Osteoblast (primary cell): ENCODE measurements at places on chromosomes 2 and 18. TPM values are rescaled to one million over a fixed set of nuclear protein-coding genes. Genes with fewer than 3 reads are reported as not detected.

GRCh38 chr18:36128907-36129299 is 237 bp downstream of the SLC39A6 start:
- peak overlapping the region; percentile 95 for H3K4me3 ChIP-seq
- no peak for DNase-seq
- H3K4me1 ChIP-seq, result peaks cover 20% of the 10 kb centered on the region
- peaks cover 15% of the 10 kb centered on the region for H3K36me3 ChIP-seq
- no peaks in the 10 kb centered on the region for H3K27me3 ChIP-seq

DNA sequence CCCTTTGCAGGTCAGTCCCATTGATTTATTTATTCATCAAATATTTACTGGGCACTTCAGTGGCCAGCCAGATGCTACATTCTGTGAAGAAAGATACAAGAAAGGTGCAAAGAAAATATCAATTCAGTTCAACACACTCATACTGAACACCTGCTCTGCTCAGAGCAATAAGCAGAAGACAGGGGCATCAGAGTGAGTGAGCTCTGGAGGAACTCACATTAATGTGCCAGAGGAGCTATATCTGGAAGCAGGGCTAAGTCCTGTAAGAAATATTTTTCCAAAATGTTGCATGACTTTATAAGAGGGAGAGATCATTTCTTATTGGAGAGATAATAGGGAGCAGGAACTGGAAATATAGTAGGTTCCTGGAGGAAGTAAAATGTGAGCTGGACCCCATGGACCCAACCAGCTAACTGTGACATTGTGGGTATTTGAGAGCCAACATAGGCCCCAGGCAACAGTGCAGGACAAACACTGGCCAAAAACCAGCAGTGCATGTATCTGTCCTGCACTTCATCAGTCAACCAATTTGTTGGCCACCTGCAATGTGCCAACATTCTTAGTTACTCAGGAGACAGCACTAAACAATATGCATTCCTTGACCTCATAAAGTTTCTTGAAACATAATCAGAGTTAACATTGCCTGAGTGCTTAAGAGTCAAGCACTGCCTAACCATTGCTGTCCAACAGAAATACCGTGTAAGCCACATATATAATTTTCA is 102.7 kb upstream of the PTPRM start:
- no peak overlapping the region for H3K4me3 ChIP-seq
- no peak for DNase-seq
- no peak overlapping the region for H3K27ac ChIP-seq

DNA sequence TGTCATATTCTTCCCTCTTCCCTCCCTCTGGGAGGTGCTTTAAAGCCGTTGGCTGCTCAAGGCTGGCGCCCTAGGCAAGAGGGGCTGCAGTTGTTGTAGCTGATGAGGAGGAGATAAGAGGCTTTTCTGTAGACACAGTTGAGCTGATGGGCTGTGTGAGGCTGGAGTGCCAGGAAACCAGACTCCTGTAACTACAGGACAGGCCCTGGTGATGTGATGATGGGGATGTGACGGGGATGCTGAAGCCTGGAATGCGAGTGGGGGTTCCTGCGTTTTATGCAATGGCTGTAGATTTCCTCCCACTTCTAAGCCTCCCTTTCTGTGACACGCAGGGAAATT is 5.7 kb upstream of the EFR3B start:
- peaks cover under 1% of the 10 kb centered on the region for H3K4me1 ChIP-seq
- H3K36me3 ChIP-seq, result no peaks in the 10 kb centered on the region
- H3K27me3 ChIP-seq, result peaks cover 22% of the 10 kb centered on the region
- no peak for DNase-seq
- no peak overlapping the region for H3K27ac ChIP-seq

- peak; percentile 43 for DNase-seq
- H3K27me3 ChIP-seq, result no peaks in the 10 kb centered on the region
- H3K27ac ChIP-seq, result no peak overlapping the region
- H3K4me1 ChIP-seq, result peaks cover 21% of the 10 kb centered on the region
- no peaks in the 10 kb centered on the region for H3K36me3 ChIP-seq
These were observed 274.3 kb upstream of the NRP2 start for GRCh38 chr2:205407984-205408383.

DNA sequence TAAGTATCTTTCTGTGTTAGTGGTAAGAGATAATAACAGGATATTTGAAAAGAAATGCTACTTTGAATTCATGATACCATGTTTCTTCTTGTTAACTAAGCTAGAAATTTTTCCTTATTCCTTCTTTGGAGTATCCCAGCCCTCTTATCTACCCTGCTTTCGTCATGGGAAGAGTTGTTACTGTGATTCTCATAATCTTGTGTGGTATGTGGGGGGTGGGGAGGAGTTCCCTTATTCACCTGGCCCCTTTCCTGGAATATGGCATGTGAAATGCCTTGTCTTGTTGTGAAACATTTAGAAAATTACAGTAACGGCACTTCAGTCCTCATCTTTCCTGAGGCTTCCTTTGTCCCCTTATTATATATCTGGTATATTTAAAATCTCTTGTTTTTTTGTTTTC is 129.9 kb downstream of the NCOA1 start:
- no peak for DNase-seq
- no peak overlapping the region for H3K27ac ChIP-seq
- no peaks in the 10 kb centered on the region for H3K4me1 ChIP-seq
- no peaks in the 10 kb centered on the region for H3K36me3 ChIP-seq

GRCh38 chr18:23868136-23868785 is 146.3 kb upstream of the TTC39C start:
- peaks cover 6% of the 10 kb centered on the region for H3K27me3 ChIP-seq
- peaks cover 5% of the 10 kb centered on the region for H3K4me1 ChIP-seq
- H3K4me3 ChIP-seq, result no peak overlapping the region
- no peak for DNase-seq
- H3K27ac ChIP-seq, result no peak overlapping the region

GRCh38 chr2:188752311-188752710 is 221.9 kb upstream of the COL3A1 start:
- H3K4me3 ChIP-seq, result no peak overlapping the region
- no peaks in the 10 kb centered on the region for H3K27me3 ChIP-seq
- no peak overlapping the region for H3K27ac ChIP-seq
- H3K4me1 ChIP-seq, result no peaks in the 10 kb centered on the region
- no peaks in the 10 kb centered on the region for H3K36me3 ChIP-seq

- no peak overlapping the region for H3K27ac ChIP-seq
- no peak overlapping the region for H3K4me3 ChIP-seq
- no peaks in the 10 kb centered on the region for H3K4me1 ChIP-seq
- no peaks in the 10 kb centered on the region for H3K27me3 ChIP-seq
These were observed 702.2 kb upstream of the NRXN1 start for GRCh38 chr2:51734115-51734514.

DNA sequence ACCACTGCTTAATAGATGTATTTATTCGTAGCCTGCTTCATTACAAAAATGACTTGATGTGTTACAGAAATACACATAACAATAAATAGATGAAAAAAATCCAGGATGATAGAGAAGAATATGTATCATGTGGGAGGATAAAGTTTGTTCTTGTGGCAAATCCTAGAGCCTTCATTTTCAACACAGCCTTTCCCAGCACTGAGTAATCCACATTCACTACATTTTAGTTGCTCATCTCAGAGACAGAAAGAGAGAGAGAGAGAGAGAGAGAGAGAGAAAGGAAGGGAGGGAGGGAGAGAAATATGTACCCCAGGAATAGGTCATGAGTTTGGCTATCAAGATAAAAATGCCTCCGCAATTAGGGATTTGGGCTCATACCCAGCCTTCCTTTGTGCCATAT is 144.3 kb downstream of the RBMS1 start:
- peaks cover 29% of the 10 kb centered on the region for H3K4me1 ChIP-seq
- no peak for DNase-seq
- H3K36me3 ChIP-seq, result peaks cover 5% of the 10 kb centered on the region
- H3K27me3 ChIP-seq, result no peaks in the 10 kb centered on the region
- H3K4me3 ChIP-seq, result no peak overlapping the region

DNA sequence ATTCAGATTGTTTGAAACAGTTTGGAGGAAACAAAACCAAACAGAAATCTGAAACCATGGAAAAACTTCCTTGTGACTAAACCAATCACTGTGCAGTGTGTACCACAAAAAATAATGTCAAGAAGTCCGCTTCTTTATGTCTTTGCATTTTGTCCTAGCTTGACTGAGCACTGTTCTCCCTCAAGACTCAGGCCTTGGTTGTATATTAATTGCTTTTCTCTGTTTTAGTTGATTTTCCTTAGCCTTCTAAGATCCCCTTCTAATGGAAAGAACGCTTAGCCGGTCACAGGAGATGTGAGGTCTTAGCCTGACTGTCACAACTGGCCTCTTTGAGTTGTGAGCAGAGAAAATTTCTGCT is 56.6 kb downstream of the LCLAT1 start:
- no peak overlapping the region for H3K4me3 ChIP-seq
- no peak overlapping the region for H3K27ac ChIP-seq
- H3K4me1 ChIP-seq, result no peaks in the 10 kb centered on the region
- H3K27me3 ChIP-seq, result no peaks in the 10 kb centered on the region

GRCh38 chr2:27184115-27184514 is 27.7 kb upstream of the ATRAID start:
- peak overlapping the region; percentile 90 for H3K27ac ChIP-seq
- no peaks in the 10 kb centered on the region for H3K27me3 ChIP-seq
- H3K4me3 ChIP-seq, result no peak overlapping the region
- H3K36me3 ChIP-seq, result no peaks in the 10 kb centered on the region

DNA sequence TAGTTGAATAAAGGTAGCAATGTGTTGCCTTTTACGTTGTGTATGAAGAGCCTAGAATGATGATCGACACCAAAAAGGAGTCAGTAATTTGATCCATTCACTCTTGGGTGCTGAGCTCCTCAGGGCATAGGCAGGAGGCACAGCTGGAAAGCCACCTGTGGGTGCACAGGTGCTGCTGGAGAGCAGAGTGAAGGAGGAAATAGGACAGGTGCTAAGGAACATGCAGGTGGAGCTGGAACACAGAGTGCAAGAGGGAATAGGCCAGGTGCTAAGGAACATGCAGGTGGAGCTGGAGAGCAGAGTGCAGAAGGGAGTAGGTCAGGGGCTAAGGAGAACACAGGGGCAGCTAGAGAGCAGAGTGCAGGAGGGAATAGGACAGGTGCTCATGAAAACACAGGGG is 86.1 kb downstream of the SH3YL1 start:
- H3K36me3 ChIP-seq, result no peaks in the 10 kb centered on the region
- H3K4me1 ChIP-seq, result no peaks in the 10 kb centered on the region
- DNase-seq, result no peak
- H3K4me3 ChIP-seq, result no peak overlapping the region
- no peaks in the 10 kb centered on the region for H3K27me3 ChIP-seq
- H3K27ac ChIP-seq, result no peak overlapping the region

RNPEPL1 gene
- 13.0 and 14.7 TPM in 2 replicates for total RNA-seq

CHRNG gene
- not detected in 2 replicates for total RNA-seq

PMS1 gene
- total RNA-seq, result 29.3 and 30.6 TPM in 2 replicates

BABAM2 gene
- total RNA-seq, result 42.0 and 45.4 TPM in 2 replicates

IL36B gene
- not detected in 2 replicates for total RNA-seq

RAMP1 gene
- total RNA-seq, result 1.8 and 4.4 TPM in 2 replicates

SMIM21 gene
- not detected in 2 replicates for total RNA-seq

CYTIP gene
- total RNA-seq, result 1.2 and 1.4 TPM in 2 replicates

RTTN gene
- total RNA-seq, result 11.2 and 15.6 TPM in 2 replicates

ERBB4 gene
- total RNA-seq, result under 0.01 TPM in 1 of 2 replicates, not detected in the other

ASTL gene
- total RNA-seq, result not detected in 2 replicates

MGAT5 gene
- 28.3 and 29.7 TPM in 2 replicates for total RNA-seq

IL18R1 gene
- total RNA-seq, result 4.0 and 4.7 TPM in 2 replicates
